ENCODE measurements at places on chromosomes 3 and 15.

GRCh38 chr3:13200465-13200864, 127.2 kb upstream of the IQSEC1 start:
- no peak for DNase-seq

DNA sequence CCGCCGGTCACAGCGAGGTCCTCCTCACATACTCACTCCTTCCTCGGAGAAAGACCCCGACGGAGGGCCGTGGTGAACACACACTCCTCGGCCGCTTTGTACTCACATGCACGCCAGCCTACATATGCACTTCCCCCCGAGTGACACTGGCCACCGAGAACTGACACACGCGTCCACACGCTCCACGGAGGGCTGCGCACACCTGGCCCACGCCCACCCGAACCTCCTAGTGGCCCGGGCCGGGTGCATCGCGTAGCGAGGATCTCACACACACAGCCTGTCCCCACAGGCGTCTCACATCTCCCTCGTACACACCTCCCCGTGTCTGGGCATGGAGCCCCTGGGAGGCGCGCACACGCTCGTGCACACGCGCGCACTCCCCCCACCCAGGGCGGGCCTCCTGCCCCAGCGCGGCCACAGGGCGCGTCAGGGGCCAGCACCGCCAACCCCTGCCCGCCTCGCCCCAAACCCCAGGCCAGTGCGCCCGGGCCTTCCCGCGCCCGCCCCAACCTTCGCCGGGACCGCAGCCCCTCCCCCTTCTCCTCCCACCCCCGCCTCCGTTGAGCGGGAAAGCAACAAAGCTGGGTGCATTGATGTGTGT, 411 bp upstream of the C3orf70 start:
- DNase-seq, result no peak

- no peak for DNase-seq
Observed at GRCh38 chr3:13070391-13071070, 2.7 kb downstream of the IQSEC1 start.

DNA sequence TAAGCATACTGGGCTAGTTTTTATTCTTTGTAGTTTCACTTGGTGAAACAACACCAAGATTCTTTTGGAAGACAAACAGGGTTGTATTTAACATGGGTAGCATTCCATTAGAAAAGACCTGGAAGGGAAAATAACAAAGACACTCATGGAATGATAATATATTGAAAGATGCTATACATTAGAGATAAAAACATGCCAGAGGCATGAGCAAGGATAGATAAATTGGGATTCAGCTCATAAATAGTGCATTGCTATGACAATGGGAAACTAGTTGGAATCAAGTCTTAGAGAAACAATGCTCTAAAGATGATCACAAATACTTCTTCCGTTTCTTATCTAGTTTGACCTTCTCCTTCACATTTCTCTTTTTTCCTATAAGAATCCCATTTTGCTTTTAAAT, 677.4 kb downstream of the ZNF385D start:
- no peak for DNase-seq

GRCh38 chr3:23836536-23837230, 30.9 kb downstream of the UBE2E1 start:
- DNase-seq, result no peak

- DNase-seq, result peak; percentile 99
Observed at GRCh38 chr15:58498821-58499580, 67.2 kb downstream of the LIPC start.

- DNase-seq, result no peak
Observed at GRCh38 chr3:150581174-150581573, 21.9 kb upstream of the SELENOT start.

DNA sequence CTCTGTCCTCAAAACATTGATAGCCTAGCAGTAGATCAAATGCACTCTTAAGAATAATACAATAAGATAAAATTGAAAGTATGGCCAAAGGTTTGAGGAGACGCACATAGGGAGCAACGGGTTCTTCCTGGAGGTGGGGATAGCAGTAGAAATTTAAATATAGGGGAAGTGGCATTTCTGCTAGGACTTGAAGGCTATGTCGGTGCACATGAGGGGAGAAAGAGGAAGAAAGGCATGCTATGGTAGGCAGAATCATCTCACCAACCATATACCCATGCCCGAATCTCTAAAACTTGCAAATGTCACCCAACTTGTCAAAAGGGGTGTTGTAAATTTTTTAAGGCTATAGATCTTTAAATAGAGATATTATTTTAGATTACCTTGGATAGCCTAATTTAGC, 735.1 kb upstream of the LMCD1 start:
- no peak for DNase-seq

GRCh38 chr3:196517919-196518318, 2.8 kb upstream of the SMCO1 start:
- DNase-seq, result no peak

GRCh38 chr3:124514683-124515082, 215.6 kb upstream of the UMPS start:
- DNase-seq, result peak; percentile 86

DNA sequence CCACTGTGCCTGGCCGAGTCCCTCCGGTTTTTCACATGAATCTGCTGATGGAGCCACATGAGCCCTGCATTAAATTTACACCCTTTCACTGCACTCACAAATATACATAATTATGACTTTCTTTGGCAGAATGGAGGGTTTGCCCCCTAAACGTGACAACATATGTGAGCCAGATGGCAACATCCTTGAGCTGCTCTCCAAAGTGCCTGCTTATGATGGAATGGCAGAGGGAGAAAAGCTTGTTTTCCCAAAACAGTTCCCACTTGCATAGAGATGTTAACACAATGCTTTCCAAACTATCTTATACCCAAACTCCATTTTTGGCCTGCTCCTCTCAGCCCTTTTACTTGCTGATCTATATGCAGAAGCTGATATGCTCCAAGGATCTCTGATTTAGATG, 54.9 kb downstream of the ABCC5 start:
- no peak for DNase-seq

- no peak for DNase-seq
Observed at GRCh38 chr3:148042663-148043445, 633.7 kb downstream of the ZIC1 start.

DNA sequence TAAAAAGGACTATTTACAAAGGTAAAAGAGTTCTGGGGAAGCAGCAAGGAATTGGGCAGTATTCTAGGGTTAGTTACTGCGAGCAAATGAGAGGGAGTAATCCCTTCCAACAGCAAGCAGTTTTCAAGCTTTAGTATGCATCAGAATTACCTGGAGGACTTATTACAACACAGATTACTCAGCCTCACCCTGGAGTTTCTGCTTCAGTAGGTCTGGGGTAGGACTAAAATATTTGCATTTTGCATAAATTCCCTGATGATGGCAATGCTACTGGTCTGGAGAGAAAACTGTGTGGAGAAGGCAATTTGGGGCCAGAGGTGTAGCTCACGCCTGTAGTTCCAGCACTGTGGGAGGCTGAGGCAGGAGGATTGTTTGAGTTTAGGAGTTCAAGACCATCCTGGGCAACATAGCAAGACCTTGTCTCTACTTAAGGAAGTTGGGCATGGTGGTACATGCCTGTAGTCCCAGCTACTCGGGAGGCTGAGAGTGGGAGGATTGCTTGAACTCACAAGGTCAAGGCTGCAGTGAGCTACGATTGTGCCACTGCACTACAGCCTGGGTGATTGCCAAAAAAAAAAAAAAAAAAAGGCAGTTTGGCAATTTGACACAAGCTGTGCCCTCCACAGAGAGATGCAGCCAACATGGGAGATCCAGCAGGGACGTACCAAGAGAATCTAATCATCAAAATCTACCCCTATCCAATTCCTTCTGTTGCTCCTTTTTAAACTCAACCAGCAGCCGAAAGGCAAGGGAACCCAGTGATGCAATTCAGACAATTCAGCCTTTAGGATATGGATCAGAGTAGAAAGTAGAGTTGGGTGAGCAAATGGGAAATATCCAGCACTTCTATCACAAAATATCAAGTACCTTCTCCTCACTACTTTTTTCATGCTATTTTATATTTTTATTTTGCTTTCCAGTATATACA, 27.1 kb upstream of the AP4E1 start:
- no peak for DNase-seq

- DNase-seq, result no peak
Observed at GRCh38 chr3:77195766-77196545, 156.1 kb downstream of the ROBO2 start.

DNA sequence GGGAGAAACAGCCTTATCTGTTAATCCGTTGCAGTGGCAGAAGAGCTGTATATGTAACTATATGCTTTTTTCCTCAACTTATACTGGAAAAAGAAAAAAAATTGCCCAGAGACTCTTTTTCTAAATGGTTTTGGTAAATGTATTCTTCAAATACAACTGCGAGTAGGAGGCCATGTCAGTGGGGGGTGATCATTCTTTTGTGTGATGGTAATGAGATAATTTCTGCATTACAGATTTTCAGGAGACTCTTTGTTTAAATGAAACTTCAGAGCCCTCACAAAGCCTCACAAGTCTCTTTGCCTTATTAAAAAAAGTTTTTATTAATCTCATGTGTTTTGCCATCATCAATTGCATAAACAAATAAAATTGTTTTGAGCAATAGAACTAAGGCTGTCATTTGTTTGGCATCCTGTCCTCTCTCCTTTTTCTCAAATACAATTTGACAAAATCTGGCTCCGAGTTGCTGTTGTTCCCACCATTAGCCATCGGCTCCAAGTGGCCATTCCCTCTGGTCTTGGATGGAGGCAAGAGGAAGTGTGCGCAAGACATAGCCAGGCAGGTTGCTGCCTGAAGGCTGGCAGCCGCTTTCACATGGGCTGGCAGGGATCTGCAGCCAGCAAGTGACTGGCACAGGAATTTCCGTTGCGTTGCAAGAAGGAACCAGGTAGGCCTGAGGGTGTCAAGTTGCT, 116.7 kb downstream of the FNDC3B start:
- DNase-seq, result peak; percentile 19

GRCh38 chr15:39654304-39654703, 73.4 kb downstream of the THBS1 start:
- DNase-seq, result no peak

DNA sequence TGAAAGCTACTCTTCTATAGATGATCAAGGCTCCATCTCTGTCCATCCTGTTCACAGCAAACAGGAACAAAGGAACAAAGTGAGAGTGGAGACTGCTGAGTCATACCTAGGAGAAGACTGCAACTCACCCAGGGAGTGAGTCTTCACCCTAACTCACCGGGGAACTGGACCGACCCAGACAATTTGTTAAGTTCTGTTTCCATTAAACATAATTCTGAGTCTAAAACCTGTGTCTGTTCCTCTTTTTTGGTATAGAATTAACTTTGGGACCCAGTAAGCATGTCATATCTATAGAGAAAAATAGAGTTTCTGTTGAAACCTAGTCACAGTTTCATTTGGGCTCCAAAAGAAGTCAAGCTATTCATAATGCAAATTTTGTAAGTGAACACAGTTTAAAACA, 21.6 kb downstream of the CCDC80 start:
- DNase-seq, result no peak

DNA sequence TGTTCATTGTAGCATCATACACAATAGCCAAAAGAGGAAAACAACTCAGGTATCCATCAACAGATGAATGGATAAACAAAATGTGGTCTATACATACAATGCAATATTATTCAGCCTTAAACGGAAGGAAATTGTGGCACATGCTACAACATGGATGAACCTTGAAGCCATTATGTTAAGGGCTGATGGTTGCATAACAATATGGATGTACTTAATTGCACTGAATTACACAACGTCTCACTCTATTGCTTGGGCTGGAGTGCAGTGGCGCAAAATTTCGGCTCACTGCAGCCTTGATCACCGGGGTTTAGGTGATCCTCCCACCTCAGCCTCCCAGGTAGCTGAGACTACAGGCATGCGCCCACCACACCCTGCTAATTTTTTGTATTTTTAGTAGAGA, 7.0 kb upstream of the TMEM62 start:
- no peak for DNase-seq

- no peak for DNase-seq
Observed at GRCh38 chr3:65539616-65540015, 499.1 kb downstream of the MAGI1 start.

- DNase-seq, result no peak
Observed at GRCh38 chr3:158181096-158181495, 71.2 kb downstream of the RSRC1 start.

DNA sequence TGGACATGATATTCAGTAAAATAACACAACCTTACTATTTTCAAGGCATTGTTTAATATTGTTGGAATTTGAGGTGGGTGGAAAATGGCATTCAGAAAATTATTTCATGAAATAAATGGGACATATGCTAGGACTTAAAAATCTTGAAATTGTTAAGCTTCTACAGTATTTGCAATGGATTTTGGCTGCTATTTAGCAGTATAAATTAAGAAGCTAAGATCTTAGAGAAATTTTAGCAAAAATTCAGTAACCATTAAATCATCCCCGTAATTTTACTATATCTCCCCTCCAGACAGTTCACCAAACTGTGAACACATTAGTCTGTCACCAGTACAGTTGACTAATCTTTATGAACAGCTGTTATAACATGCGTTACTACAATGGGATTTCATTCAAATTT, 8.2 kb downstream of the DIPK2A start:
- no peak for DNase-seq

- no peak for DNase-seq
Observed at GRCh38 chr3:11224870-11225229, 47.3 kb upstream of the ATG7 start.

GRCh38 chr15:47963265-47963664, 157.5 kb upstream of the SLC24A5 start:
- DNase-seq, result no peak

GRCh38 chr3:4751502-4752101, 227.6 kb upstream of the BHLHE40 start:
- peak; percentile 98 for DNase-seq

DNA sequence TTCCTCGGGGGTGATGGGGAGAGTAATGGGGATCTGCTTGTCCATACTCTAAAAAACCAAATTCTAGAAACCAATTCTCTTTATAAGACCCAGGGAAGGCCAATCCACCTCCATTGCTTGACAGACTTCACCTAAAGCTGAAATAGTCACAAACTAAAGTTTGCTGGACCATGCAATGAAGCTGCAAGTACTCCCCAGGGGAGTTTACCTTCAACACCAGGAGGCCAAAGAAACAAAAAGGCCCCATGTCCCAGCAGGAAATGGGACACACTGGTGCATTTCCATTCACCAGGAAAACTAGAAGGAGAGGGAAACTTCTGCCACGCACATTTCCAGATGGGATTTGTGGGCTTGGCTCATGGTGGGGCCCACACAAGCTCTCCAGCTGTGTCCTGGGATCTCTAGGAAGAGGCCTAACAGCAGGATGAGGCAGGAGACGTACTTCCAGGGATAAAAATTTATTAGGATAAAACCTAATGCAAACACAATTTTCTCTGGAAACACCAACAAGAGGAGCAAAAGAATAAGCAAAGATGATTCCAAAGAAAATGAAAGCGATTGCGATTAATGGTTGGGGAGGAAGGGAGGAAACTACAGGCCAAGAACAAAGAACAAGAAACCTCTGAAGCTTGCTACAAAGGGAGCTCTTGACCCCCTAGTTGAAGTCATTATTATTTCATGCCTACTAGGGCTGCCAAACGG, 238.0 kb upstream of the LRTM1 start:
- no peak for DNase-seq

GRCh38 chr3:174153871-174154270, 705.3 kb upstream of the NAALADL2 start:
- no peak for DNase-seq

- DNase-seq, result no peak
Observed at GRCh38 chr15:91911844-91912243, 58.3 kb downstream of the SLCO3A1 start.
